Stimulated activated CD8-positive, alpha-beta memory T cell treated with anti-CD3 and anti-CD28 coated beads, Interleukin-15, amount 100 ng/mL, for 4 hours (primary cell): ENCODE measurements at places on chromosomes 12 and 14.

- no peak for DNase-seq
These were observed 23.8 kb upstream of the TC2N start for GRCh38 chr14:91891101-91891500.

DNA sequence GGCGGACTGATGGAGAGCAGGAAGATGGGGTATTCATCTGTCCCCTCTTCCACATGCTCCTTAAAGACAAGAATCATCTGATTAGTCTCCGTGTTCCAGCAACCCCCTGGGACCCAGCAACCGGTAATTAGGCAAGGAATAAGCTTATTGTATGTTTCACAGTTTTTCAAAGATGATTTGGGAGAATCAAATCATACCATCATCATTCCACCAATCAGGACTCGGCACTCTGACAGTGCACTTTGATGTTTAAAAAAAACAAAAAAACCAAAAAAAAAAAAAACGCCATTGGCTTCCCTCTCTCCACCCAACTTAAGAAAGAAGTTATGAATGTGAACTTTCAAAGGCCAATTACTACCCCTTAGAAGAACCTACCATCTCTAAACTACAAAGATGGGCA is 1.3 kb upstream of the DYNC1H1 start:
- no peak for DNase-seq

DNA sequence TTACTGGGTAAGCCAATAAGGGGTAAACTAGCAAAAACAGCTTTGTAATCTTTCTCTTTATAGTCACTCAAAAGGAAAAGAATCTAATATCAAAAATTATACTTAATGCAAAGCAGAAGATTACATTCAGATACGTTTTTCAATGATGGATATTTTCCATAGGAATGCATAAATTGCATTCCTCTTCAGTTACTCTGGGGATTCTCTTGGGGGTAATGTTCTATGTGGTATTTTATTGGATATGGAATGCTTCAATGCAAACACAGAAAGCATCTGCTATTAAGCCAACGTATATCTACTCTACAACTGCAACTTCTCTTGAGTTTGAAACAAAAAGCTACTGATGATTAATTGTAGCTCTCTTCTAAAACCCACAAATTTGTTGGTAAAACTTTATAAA is 106.0 kb downstream of the SLC41A2 start:
- no peak for DNase-seq

GRCh38 chr12:119283310-119283709 is 51.2 kb upstream of the CCDC60 start:
- DNase-seq, result no peak

DNA sequence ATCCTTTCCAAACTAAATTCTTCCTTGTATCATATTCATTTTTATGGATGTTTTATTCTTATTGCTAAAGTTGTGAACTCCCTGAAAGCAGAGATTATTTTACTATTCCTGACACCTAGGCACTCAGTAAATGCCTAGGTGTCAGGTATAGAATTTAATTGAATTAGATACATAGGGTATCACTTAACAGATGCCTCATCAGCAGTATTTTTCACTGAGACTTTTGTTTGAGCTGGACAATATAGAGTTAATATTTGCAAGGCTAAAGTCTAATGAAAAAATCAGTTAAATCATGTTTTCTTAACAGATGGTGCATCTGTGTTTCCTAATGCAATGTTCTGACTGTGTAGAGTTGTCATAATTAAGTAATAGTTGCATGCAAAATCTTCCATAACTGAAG is 182.7 kb downstream of the DERA start:
- DNase-seq, result no peak

- no peak for DNase-seq
These were observed 9.1 kb downstream of the KIF26A start for GRCh38 chr14:104147346-104148125.

GRCh38 chr12:26229910-26230309 is 34.5 kb downstream of the SSPN start:
- no peak for DNase-seq

GRCh38 chr14:68282479-68283377 is 463.1 kb downstream of the RAD51B start:
- no peak for DNase-seq

DNA sequence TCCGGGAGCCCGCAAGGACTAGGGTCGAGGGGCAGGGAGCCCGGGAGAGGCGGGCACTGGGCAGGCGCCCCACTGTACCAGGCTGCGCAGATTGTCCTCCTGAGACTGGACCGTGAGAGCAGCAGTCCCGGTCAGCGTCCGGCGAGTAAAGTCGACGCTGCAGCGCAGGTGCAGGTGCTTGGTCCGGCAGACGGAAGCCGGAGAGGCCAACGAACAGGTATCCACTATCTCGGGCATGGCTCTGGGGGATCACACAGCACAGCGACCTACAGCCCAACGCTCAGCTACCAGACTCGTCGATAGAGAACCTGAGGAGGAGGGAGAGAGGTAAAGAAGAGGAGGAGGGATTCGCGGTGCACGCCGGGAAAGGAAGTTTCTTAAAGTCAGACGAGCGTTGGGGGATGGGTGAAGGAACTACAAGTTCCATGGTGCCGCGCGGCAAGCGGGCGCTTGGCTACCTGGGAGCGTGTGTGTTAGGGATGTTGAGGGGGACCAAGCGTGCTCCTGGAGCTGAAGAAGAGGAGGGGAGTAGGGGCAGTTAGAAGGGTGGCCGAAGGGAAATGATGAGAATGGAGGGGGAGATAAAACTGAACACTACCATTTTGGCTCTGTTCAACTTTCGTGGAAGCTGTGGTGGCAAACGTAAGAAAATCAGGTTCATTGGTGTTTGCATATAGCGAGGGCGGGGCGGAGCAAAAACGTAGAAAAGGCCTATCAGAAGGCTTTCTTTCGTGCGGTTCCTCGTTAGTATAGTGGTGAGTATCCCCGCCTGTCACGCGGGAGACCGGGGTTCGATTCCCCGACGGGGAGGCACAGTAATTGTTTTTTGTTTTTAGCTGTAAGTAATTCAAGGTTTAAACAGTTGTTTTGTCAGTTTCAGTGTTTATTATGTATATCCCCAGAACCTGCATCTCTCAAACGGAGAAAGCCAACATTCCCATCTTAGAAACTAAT is at the start of gene LTA4H:
LTA4H (minus strand) TSS at position 305 of the 954 bp plus-strand sequence; CDS start at position 237, 68 bp downstream.
- peak; percentile 90 for DNase-seq

- no peak for DNase-seq
These were observed 19.1 kb upstream of the EPS8 start for GRCh38 chr12:15808250-15808649.

- no peak for DNase-seq
These were observed 226.6 kb upstream of the DIO3 start for GRCh38 chr14:101334656-101335055.

- no peak for DNase-seq
These were observed 965.4 kb downstream of the LRFN5 start for GRCh38 chr14:42572032-42572431.

- no peak for DNase-seq
These were observed 48.3 kb downstream of the SPATS2 start for GRCh38 chr12:49415521-49415970.

- DNase-seq, result no peak
These were observed 2.4 kb upstream of the RNASE7 start for GRCh38 chr14:21039585-21040369.

DNA sequence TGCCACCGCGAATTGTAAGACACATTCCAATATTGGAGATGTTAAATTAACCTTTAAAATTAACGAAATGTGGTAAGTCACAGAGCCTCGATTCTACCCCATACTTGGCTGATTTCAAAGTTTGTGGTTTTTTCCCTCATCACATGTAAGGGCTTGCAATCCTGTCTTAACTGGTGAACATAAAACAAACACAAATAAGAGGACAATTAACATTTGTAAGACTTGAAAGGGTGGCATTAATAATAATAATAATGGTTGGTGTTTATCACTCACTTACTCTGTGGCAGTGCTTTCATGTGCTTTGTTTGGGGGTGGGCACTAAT is 26.6 kb downstream of the PPFIBP1 start:
- no peak for DNase-seq

- DNase-seq, result no peak
These were observed 17.1 kb upstream of the HIGD1C start for GRCh38 chr12:50934981-50935807.

DNA sequence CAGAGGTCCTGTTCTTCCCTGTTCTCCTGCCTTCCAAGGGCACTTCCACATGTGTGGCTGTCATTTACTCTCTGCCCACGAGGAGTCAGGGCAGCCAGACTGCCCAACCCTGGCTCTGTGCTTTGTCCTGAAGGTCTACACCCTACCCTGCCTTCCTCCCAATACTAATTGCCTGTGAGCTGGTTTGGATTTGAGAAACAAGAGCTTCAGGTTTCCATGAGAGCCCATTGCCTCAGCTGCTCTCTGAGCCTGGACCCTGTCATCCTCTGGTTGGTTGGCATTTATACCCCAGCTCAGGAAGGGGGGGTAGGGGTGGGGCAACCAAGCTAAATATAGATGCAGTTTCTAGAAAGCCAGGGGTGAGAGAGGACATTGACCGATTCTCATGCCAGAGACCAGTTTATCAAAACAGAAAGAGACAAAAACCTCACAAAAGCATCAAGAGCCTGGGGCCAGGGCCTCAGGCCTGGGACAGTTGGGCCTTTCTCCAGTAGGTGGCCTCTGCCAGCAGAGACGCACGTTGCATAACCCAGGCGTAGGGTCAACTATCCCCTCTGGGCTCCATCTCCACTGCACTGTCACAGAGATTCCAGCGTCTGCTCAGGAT is 34.5 kb downstream of the VDR start:
- no peak for DNase-seq

DNA sequence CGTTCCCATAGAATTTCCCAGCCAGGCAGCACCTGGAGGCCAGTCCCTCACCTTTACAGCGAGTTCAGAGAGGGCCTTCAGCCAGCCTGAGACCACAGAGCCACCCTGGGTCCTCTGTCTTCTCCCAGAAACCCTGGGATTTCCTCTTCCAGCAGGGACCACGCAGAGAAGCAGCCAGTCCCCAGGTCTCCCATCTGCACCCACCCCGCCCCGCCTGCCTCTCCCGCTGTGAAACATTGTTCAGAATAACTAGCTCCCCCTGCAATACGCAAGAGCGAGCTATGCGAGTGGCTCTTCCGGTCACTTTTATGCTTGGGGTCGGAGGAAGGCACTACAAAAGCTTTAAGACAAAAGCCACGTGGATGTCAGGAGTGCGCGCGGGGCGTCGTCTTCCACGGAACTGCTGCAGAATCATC is 77.8 kb downstream of the SERPINA3 start:
- DNase-seq, result no peak

GRCh38 chr14:61486930-61487495 is 165.6 kb downstream of the PRKCH start:
- no peak for DNase-seq

- peak; percentile 13 for DNase-seq
These were observed 1.3 kb upstream of the ARHGAP5 start for GRCh38 chr14:32075672-32076277.

DNA sequence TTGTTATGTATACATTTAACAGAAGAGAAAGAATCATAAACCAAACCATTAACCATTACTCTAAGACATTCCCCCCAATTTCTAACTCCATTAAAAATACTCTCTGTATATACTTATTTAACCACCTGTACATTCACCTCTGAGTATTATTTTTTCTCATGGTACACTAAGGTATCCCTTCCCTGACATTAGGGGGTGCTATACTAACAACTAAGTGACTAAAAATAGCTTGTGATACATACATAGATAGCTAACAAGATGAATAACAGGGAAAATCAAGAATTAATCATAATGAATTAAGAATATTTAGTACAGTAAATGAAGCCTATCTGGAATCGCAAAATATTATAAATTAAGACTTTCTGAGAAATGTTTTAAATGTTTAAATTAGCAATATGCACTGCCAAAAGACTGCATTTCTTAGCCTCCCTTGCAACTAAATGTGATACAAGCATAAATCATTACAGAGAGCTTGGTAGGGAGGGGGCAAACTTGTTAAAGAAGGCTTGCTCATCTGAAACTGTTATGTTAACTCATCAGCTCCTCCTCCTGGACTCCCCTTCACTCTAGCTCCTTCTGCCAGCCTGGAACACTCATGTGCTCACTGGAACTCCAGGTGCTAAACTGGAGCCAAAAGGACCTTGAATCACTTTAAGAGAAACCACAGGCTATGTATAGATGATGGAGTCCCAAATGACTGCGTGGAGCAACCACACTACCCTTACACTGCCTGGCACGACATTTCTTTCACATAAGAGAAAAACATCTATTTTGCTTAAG is 14.9 kb downstream of the C2CD5 start:
- DNase-seq, result no peak

DNA sequence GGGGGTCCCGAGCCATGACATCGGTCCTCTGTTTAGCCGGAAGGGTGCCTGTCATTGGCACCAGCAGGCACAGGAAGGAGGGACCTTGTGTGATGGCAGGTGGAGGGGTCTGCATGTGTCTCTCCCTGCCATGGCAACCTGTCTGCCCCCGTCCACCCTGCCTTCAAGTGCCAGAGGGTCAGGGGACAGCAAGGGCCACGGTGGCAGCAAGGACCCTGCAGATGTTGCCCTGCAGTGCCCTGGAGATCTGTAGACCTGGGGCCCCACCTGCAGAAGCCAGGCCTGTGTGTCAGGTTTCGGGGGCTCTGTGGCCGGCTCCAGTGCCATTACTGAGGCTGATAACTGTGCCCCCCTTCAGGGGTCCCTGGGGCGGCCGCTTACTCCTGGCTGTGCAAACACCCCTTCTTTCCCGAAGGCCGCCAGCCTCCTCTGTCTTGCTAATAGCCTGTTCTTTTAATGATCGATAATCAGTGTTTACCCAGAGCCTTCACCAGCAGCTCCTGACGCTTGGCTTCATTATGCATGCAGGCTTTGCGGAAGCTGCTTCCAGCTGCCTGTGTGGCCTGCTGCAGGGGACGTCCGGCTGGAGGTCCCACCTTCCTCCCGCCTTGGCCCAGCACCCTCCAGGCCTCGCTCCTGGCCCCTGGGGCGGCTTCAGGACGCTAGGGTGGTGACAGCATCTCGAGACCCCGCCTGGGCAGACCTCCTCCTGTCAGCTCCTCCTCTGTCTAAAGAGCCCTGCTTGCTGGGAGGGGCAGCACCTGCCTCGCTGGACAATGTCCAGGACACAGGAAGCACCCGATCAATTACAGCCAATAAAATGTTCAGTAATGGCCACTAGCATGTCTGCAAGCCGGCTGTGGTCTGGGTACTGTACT is 153.0 kb downstream of the KIF26A start:
- DNase-seq, result no peak

- no peak for DNase-seq
These were observed 75.2 kb upstream of the TMCC3 start for GRCh38 chr12:94725375-94726168.

DNA sequence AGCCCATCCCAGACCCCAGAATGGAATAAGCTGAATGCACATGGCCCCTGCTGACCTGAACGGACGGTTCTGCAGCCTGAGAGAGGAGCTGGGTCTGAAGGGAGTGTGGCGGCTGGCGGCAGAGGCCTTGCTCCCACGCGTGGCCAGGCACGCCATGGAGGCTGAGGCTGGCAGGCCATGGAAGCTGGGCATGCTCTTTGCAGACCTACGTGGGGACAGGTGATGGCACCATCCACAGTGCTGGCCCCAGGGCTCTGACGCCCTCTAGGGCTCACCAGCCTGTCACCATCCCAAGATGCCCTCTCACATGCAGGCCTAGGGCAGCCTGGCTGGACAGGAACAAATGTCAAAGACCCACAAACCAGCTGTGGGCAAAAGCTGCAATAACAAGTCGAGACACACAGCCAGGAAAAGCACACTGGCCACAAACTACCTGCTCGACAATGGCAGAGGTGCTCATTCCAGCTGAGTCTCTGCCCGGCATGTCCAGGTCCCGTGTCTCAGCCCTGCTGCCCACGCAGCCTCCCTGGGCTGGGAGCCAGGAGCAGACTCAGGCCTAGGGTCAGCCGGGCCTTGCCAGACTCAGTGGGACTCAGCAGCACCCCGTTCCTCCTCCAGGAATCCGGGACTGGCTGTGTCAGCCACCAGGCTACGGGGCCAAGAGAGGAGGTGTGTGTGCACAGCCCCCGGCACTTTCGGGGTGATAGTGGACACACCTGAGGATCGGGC is 19.7 kb downstream of the BTBD6 start:
- no peak for DNase-seq
